ENCODE measurements at places on chromosomes 3 and 15. TPM values are rescaled to one million over a fixed set of nuclear protein-coding genes. Genes with fewer than 3 reads are reported as not detected.
A peak's percentile ranks its signal among the peaks of the same experiment; 100 is the strongest.

DNA sequence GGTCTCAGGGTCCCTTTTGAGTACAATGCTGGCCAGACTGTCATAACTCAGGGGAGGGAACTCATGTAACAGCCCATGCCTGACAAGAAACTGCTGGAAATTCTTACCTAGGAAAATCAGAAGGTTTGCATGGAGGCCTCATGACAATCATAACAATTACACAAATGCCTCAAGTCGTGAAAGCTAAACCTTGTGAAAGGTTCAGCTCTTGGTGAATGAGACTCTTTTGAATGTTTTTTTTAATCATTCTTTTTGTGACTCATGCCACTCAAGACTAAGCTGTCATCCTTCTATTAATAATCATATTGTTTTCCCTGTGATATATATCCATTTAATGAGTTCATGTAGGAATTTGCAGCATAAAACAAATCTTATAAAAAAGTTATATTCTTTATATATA, 61.4 kb upstream of the LEKR1 start:
- H3K4me1 ChIP-seq, result peaks cover 14% of the 10 kb centered on the region
- H3K36me3 ChIP-seq, result no peaks in the 10 kb centered on the region
- no peak overlapping the region for H3K27ac ChIP-seq
- H3K4me3 ChIP-seq, result no peak overlapping the region

MAN2C1 gene
- total RNA-seq, result 97.2 TPM

DNA sequence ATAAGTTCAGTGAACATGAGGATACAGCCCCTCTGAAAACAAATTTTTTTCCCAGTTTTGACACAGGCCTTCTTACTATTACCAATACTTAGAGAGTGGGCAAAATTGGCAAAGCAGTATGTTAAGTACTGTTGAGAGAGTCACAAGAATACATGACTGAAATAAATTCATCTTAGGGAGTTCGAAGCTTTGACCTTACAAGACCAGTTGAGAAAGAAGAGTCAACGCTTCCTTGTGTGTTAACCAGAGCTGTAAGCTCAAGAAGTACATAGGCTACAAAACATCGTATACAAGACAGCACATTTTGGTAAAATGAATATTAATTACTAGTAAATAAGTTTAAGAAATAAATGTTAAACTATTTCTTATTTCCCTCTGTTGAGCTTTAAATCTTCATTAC, 164.4 kb upstream of the RORA start:
- no peak overlapping the region for H3K4me3 ChIP-seq
- no peak for DNase-seq
- H3K4me1 ChIP-seq, result peaks cover 2% of the 10 kb centered on the region
- H3K36me3 ChIP-seq, result no peaks in the 10 kb centered on the region

DNA sequence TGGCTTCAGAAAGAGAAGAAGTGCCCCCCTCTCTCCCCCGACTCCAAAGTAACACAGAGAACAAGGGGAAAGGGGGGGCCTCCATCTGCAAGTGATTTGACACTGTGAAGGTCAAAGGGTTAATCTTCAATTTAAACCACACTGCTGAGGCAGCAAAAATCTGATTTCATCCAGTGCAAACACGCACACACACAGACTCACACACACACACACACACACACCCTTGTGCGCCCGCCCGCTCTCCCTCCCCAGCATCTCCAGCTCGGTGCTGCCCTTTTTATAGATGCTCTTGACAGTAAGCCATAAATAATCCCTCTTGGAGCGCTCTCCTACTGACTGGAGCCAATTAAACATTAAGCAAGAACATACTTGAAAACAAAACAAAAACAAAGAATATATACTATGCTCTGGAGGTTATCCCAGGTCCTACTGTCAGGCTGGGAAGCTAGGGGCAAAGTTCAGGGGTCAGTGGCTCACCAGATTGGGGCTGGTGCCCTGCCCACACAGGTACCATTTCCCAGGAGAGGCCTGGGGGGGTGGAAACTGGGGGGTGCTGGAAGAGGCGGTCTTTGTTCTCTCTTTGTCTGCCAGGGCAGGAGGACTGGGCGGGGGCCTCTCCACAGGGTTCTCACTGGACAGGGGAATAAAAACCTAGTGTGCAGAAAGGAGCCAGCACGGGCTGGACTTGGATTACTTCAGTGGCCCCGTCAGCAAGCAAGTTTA, 16.3 kb downstream of the BMF start:
- peak overlapping the region; percentile 13 for H3K4me3 ChIP-seq
- H3K36me3 ChIP-seq, result peaks cover 6% of the 10 kb centered on the region
- peak; percentile 84 for DNase-seq

- H3K27ac ChIP-seq, result peak overlapping the region; percentile 24
- no peak overlapping the region for H3K4me3 ChIP-seq
- no peaks in the 10 kb centered on the region for H3K27me3 ChIP-seq
- no peak for DNase-seq
- H3K4me1 ChIP-seq, result peaks cover 8% of the 10 kb centered on the region
Measured at GRCh38 chr3:70832089-70832833, 519.8 kb upstream of the MDFIC2 start.

- no peak overlapping the region for H3K4me3 ChIP-seq
- no peak overlapping the region for H3K27ac ChIP-seq
- no peaks in the 10 kb centered on the region for H3K36me3 ChIP-seq
- H3K27me3 ChIP-seq, result no peaks in the 10 kb centered on the region
- H3K4me1 ChIP-seq, result no peaks in the 10 kb centered on the region
- no peak for DNase-seq
Measured at GRCh38 chr3:28376424-28376823, 27.8 kb upstream of the AZI2 start.

GRCh38 chr15:78146425-78147154, 2.6 kb upstream of the IDH3A start:
- H3K36me3 ChIP-seq, result no peaks in the 10 kb centered on the region
- no peak overlapping the region for H3K4me3 ChIP-seq
- H3K27me3 ChIP-seq, result no peaks in the 10 kb centered on the region
- peaks cover 33% of the 10 kb centered on the region for H3K4me1 ChIP-seq

GRCh38 chr3:69683082-69683806, 56.0 kb upstream of the MITF start:
- H3K4me1 ChIP-seq, result peaks cover 6% of the 10 kb centered on the region
- no peak overlapping the region for H3K4me3 ChIP-seq
- no peaks in the 10 kb centered on the region for H3K36me3 ChIP-seq
- no peak overlapping the region for H3K27ac ChIP-seq
- H3K27me3 ChIP-seq, result no peaks in the 10 kb centered on the region

DNA sequence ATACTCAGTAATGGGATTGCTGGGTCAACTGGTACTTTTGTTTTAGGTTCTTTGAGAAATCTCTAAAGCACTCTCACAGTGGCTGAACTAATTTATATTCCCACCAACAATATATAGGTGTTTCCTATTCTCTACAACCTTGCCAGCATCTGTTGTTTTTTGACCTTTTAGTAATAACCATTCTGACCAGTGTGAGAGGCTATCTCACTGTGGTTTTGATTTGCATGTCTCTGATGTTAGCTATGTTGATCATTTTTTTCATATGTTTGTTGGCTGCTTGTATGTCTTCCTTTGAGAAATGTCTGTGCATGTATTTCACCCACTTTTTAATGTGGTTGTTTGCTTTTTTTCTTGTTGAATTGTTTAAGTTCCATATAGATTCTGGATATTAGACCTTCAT, 98.2 kb upstream of the DCBLD2 start:
- no peaks in the 10 kb centered on the region for H3K36me3 ChIP-seq
- no peaks in the 10 kb centered on the region for H3K27me3 ChIP-seq
- H3K4me1 ChIP-seq, result no peaks in the 10 kb centered on the region
- no peak overlapping the region for H3K27ac ChIP-seq
- H3K4me3 ChIP-seq, result no peak overlapping the region
- no peak for DNase-seq

DNA sequence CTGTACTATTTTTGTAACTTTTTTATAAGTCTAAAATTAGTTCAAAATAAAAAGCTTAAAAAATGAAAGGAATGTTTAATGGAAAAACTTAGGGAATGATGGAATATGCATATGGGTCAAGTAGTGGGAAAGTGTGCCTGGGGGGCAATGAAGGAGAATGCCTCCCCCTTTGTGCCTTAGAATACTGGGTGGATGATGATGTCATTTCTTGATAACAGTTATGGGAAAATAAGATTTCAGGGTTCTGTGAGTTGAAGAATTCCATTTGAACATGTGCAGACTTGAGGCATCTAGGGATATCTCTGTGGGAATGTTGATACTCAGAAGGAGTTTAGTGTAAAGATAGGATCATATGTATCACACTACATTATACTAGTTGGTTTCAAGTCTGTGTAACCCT, 13.8 kb downstream of the WDR93 start:
- DNase-seq, result no peak

DNA sequence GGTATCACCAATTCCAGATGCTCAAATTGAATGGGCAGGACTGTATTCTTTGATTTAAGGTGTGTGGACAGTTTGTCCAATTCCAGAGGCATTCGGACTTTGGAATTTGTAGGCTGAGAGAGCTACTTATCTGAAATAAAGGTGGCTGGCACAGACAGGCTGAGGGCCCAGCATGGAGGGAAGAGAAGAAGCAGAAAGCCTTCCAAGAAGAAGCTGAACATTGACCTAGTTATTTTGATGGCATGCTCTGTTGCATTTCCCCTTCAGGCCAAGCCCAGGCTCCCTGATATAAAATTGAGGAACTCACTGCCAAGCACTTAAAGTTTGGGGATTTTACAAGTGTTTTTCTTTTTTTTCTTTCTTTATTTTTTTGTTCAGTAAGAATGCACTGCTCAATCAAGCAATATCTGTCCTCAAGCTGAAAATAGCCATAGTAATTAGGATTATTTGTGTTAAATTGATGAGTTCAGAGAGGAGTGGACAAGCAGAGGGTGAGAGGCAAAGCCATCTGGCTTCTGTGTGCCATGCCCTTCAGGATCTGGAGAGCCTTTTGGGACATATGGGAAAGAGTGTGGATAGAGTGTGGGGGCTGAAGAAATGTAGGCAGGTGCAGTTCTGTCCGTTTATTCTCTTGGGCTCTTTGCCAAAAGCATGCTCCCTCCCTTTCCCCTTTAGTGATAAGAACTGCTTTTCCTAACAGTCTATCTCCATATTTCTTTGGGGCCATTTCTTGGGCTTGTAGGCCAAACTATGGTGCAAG, 148.9 kb downstream of the OXSM start:
- H3K27ac ChIP-seq, result no peak overlapping the region
- no peaks in the 10 kb centered on the region for H3K36me3 ChIP-seq
- no peaks in the 10 kb centered on the region for H3K27me3 ChIP-seq
- no peak overlapping the region for H3K4me3 ChIP-seq
- no peaks in the 10 kb centered on the region for H3K4me1 ChIP-seq

GRCh38 chr15:95017666-95018328, 786.4 kb downstream of the MCTP2 start:
- no peak for DNase-seq
- H3K4me3 ChIP-seq, result no peak overlapping the region
- H3K36me3 ChIP-seq, result no peaks in the 10 kb centered on the region
- H3K27me3 ChIP-seq, result no peaks in the 10 kb centered on the region
- H3K4me1 ChIP-seq, result peaks cover 8% of the 10 kb centered on the region

DNA sequence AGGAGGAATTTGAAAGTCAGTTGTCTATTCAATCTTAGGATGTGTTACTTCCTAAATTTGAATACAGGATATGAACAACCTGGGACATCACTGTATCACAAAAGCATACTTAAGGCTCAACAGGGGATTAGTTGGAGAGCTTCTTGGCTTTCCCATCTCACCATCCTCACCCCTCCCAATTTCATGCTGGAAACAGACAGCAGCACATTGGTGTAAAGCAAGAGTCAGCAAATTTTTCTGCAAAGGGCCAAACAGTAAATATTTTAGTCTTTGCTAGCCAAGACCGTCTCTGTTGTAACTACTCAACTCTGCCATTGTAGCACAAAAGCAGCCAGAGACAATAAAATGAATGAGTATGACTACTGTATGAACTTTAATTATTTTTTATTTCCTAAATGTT, 94.9 kb downstream of the ERC2 start:
- no peak overlapping the region for H3K27ac ChIP-seq
- no peaks in the 10 kb centered on the region for H3K36me3 ChIP-seq
- no peaks in the 10 kb centered on the region for H3K27me3 ChIP-seq
- H3K4me1 ChIP-seq, result no peaks in the 10 kb centered on the region

FGD5 gene
- 10.0 TPM for total RNA-seq

DNA sequence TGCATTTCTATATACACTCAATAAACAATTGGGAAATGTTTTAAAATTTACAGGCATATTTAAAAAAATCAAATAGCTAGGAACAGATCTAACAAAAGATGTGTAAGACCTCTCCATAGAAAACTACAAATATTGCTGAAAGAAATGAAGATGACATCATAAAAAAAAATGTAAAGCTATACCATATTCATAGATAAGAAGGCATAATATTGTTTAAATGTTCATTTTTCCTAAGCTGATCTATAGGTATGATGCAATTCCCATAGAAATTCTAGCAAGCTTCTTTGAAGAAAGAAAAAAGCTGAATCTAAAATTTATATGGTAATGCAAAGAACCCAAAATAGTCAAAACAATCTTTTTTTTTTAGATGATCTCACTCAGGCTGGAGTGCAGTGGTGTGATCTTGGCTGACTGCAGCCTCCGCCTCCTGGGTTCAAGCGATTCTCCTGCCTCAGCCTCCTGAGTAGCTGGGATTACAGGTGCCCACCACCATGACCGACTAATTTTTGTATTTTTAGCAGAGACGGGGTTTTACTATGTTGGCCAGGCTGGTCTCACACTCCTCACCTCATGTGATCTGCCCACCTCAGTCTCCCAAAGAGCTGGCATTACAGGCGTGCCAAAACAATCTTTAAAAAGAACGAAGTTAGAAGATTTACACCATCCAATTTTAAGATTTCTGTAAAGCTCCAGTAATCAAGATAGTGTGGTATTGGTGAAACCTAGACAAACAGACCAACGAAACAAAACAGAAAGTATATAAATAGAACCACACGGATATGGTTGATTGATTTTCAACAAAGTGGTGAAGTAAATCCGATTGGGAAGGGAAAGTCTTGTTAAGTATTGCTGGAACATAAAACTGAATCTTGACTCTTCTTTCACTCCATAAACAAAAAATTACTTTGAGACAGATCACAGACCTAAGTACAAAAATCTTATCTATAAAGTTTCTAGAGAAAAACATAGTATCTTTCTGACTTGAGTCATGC, 6.3 kb upstream of the BHLHE40 start:
- H3K27ac ChIP-seq, result no peak overlapping the region
- no peak for DNase-seq
- H3K4me1 ChIP-seq, result peaks cover 19% of the 10 kb centered on the region

DNA sequence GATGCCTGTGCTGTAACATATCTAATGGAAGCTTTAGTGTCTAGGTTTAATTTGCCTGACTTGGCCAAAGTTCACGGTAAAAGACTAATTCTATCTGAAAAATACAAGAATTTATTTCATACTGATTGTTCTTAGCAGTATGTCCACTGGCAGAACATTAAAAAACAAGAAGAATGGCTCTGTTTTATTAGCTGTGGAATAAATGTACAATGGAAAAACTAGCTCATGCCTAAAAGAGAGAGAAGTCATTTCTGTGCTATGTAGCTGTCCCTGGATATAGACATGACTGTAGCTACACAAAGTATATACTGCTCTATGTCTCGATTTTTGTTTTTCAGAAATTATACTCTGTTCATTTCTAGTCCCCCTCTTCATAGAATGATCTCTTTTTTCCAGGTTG, 13.9 kb upstream of the VGLL3 start:
- H3K4me3 ChIP-seq, result no peak overlapping the region
- DNase-seq, result no peak
- no peaks in the 10 kb centered on the region for H3K36me3 ChIP-seq

- DNase-seq, result no peak
- H3K27me3 ChIP-seq, result no peaks in the 10 kb centered on the region
- peaks cover 51% of the 10 kb centered on the region for H3K4me1 ChIP-seq
- H3K36me3 ChIP-seq, result no peaks in the 10 kb centered on the region
- no peak overlapping the region for H3K4me3 ChIP-seq
Measured at GRCh38 chr3:72269475-72269874, 484.5 kb upstream of the PROK2 start.

- no peaks in the 10 kb centered on the region for H3K4me1 ChIP-seq
- no peaks in the 10 kb centered on the region for H3K27me3 ChIP-seq
Measured at GRCh38 chr3:69941439-69942176, 57.9 kb upstream of the SAMMSON start.

EIF3J gene
- 71.7 TPM for total RNA-seq
